ENCODE measurements at places on chromosomes 1 and 21.

GRCh38 chr1:171805395-171806115 lies 24.1 kb downstream of the METTL13 start:
- DNase-seq = no peak

DNA sequence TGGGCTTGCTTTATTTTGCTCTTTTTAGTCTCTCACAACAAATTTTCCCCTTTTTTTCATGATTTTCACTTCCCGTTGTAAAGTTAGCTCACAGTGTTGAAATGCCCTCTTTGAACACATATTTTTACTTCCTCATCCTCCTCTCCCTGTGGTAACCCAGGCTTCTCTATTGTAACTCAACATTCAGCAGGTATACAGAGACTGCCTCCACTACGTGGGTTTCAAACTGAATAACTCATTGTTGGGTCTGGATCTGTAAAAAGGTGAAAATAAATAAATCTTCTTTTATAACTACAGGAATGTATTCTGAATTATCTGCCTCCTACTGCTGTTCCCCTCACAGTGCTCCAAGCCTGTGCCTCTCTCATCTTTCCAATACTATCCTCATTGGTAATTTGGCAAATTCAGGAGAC lies 166.4 kb downstream of the RUNX1 start:
- no peak for DNase-seq

DNA sequence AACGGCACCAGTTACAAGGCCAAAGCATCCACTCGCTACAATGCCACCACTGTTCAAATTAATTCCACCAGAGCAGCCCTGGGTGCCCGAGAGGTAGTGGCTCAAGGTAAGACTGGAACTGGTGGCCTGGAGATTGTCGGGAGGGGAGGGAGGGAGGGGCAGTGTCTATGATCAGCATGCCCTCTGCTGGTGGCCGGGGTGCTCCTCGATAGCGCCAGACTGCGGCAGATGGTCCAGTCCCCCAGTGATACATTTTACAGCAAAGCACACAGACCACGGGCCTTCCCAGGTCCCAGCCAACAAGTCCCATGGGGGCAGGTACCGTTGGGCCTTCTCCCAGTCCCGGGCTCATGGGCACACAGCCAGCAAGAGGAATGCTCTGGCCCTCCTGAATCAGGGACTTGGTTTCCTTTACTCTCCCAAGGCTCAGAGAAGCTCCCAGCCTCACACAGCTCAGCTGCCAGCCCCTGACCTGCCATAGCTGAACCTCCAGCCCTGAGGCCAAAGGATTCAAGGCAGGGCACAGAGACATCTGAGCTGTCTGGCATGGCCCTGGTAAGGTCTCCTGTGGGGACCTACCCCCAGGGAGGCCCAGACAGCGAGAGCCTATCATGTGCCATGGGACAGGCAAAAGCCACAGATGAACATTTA lies 15.3 kb downstream of the ACOT7 start:
- peak; percentile 73 for DNase-seq

- DNase-seq = no peak
Measured at GRCh38 chr1:207430602-207431001, 23.5 kb upstream of the CR2 start.

DNA sequence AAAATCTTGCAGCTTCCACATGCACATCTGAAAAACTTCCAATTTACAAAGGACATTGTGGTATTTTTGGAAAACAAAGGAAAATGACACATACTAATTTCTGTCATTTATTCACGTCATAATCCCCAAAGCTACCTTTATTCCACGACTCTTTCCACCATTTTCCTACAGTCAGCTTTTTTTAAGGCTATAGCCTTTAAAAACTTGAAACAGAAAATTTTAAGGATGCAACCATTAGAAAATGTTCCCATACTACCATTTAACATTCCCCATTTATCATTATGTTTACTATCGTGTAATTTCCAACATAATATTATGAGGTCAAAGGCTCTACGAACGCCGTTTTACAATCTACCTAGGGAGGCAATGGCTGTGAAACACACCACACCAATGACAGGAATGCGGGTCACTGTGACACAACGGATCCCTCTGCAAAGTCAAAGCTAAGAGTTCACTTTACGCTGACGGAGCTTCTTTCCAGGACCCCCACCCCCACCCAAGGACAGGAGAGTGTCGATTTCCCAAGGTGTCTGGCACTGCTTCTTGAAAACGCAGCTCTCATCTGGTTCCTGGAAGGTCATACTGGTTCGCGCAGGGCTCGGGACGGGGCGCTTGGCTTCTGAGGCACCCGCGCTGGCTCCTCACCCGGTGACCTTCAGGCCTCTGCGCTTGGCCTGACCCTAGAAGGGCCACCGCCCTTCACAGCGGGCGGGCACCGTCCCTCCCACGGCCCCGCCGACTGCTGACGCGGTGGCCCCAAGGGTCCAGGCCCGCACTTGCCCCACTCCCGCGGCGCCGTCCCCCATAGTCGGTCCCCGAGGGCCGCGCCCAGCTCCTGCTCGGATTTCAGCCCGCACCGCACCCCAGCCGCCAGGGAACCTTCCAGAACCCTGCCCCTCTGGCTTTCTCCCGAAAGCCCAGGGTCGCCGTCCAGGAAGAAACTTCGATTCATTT lies 50.5 kb upstream of the ATF3 start:
- DNase-seq = peak; percentile 82

GRCh38 chr1:234778221-234779159 lies 168.5 kb upstream of the IRF2BP2 start:
- DNase-seq = peak; percentile 46

- DNase-seq = no peak
Measured at GRCh38 chr1:236471096-236471495, 52.7 kb upstream of the LGALS8 start.

- peak; percentile 30 for DNase-seq
Measured at GRCh38 chr1:186985889-186986491, 157.2 kb downstream of the PLA2G4A start.

DNA sequence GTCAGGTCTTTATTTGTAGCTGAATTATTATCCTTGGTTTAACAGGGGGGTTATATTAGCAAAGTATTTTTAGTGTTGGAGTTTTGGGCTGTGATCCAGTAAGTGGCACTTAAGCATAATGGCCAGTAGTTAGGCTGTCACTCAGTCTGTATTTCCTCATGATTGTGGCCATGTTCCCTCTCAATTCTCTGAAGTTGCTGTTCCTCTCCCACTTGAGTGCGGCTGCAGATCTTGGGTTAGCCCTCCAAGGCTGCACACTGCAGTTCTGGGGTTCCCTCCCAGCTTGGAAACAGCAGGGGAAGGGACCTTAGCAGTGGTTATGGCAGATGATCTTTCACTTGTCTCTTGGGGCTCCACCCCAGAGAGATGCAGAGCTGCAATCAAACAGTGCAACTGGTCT lies 23.2 kb upstream of the DENND1B start:
- DNase-seq = no peak

- DNase-seq = no peak
Measured at GRCh38 chr21:30232011-30232410, 16.1 kb upstream of the CLDN8 start.

DNA sequence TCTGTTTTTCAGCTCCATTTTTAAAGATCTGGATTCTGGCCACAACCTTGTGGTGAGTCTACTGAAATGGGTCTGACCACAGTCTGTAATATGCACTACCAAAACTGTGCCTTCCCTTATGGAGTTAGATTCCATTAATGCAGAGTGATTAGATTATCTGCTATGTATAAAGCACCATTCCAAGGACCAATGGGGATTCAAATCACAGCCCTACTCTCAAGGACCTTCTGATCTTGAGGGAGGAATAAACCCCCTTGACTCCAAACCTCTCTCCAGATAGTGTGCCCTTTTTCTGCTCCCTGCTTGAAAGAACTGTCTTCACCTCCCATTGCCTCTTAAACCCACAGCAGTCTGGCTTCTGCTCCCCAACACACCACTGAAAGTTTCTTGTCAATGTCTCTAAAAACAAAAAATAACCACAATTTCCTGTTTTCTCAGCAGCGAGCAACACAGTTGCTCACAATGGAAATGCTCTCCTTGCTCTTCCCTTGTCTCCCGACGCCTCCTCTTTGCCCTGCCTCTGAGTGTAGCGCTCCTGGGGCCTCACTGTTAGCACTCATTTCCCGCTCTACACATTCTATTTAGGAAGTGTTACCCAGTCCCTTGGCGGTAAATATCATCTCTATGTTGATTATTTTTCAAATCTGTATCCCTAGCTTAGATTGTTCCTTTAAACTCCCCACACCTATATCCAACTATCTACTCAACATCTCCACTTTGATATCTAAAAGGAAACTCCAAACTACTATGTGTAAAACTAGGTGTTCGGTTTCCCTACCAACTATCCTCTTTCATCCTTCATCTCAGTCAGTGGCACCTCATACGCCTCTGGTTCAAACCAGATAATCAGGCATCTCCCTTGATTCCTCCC lies 13.6 kb downstream of the PCNX2 start:
- no peak for DNase-seq

DNA sequence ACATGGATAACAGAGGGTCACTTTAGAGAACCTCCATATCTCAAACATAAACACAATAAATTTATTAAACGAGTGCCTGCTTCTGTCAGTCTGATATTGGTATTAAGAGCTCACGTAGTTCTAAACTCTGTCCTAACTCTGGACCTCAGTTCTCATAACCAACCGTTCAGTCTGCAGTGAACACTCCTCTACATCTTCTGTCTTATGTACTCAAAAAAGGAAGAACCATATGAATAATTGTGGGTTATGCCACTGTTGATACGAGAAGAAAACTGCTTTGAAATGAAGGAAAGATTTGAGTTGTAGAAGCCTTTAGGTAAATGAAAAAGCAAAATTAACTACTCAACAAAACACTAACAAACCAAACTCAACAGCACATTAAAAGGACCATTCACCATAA lies 53.7 kb downstream of the DPYD start:
- DNase-seq = no peak

- no peak for DNase-seq
Measured at GRCh38 chr1:36783475-36783874, 250.8 kb downstream of the GRIK3 start.

- DNase-seq = no peak
Measured at GRCh38 chr1:171743081-171743870, 1.4 kb upstream of the VAMP4 start.

DNA sequence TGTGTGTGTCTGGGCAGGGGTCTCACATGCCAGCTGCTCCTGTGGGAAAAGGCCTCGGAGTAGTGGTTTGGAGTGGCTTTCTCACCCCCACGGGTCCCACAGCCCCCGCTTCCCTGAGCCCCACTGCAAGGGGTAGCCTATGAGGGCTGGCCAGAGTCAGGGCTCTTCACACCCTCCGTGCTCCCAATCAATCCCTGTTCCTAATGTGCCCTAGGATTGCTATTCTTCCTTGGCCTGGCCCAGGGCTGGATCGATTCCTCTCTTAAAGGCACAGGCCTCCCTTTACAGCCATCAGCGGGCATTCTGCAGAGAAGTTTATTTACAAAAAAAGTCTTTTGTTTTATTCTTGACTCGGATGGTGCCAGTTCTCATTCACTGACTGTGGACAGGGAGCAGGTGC lies 19.3 kb upstream of the ACTL8 start:
- no peak for DNase-seq

GRCh38 chr1:236123563-236123962 lies 18.8 kb upstream of the GPR137B start:
- DNase-seq = no peak

DNA sequence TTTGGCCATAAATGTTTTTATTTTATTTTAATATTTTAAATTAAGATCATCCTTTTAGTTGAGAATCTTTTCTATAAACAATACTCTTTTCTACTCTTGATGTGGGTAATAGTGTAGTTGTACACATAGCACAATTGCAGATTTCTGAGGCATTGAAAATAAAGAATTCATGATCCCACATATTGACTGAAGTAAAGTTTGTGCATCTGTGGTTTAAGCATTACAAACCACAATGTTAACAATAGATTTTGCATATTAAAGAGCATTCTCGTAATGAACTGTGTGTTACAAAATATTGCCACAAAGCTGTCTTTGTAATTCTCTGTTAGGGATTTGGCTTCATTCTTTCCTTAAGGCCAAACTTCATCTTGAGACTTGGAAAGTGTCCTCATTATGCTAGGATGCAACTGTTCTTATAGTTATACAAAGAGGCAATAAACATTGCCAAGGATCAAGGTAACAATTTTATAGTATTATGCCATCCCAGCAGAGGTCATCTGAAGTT lies 256.8 kb downstream of the OLFM3 start:
- DNase-seq = no peak

GRCh38 chr1:90993245-90993644 lies 28.6 kb downstream of the ZNF644 start:
- no peak for DNase-seq

DNA sequence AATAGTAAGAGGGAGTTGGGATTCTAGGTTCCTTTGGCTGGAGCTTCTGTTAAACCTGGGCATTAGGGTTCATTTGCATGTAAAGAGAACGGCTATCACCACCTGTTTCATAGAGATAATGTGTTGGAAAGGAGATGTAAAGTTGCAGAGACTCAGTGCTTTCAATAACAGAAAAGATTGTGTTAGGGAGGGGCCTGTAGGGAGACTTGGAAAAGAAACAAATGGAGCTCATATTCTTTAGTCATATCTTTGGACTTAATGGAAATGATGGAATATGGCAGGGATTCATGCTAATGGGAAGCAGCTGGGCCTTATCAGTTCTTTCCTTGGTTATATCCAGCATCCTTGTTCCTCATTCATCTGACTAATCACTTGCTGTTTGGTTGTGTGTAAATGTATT lies 144.9 kb downstream of the CD247 start:
- peak; percentile 21 for DNase-seq

GRCh38 chr1:186306533-186306932 lies 68.5 kb downstream of the TPR start:
- no peak for DNase-seq

DNA sequence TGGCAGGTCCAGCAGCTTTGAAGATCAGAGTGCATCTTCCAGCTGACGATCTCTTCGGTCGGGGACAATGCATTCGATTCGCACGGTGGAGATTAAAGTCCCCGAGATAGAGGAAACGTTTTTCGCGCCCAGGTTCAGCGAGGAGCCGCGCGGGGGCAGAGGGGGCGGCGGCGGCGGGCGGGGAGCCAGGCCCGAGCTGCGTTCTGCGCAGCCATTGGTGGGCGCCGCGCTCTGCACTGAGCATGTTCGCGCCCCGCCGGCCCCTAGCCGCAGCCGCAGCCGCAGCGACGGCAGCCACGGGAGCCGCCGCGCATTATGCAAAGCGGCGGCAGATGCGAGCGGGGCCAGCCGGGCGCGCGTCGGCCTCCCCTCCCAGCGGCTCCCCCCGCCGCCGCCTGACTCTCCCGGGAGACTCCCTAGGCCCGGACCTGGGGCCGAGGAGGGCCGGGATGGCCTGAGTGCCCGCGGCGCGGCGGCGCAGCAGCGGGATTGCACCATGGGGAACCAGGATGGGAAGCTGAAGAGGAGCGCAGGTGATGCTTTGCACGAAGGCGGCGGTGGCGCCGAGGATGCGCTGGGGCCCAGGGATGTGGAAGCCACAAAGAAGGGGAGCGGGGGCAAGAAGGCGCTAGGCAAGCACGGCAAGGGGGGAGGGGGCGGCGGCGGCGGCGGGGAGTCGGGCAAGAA lies at the start of gene FMN2:
Gene FMN2 (plus strand): TSS at position 270 of the 687 bp plus-strand sequence. CDS start 227 bp downstream, at position 497.
- DNase-seq = peak; percentile 13

GRCh38 chr1:105442901-105443300 lies 1613.6 kb upstream of the PRMT6 start:
- no peak for DNase-seq
